CD4-positive, alpha-beta T cell (primary cell): ENCODE measurements at places on chromosomes 6 and 20.

DNA sequence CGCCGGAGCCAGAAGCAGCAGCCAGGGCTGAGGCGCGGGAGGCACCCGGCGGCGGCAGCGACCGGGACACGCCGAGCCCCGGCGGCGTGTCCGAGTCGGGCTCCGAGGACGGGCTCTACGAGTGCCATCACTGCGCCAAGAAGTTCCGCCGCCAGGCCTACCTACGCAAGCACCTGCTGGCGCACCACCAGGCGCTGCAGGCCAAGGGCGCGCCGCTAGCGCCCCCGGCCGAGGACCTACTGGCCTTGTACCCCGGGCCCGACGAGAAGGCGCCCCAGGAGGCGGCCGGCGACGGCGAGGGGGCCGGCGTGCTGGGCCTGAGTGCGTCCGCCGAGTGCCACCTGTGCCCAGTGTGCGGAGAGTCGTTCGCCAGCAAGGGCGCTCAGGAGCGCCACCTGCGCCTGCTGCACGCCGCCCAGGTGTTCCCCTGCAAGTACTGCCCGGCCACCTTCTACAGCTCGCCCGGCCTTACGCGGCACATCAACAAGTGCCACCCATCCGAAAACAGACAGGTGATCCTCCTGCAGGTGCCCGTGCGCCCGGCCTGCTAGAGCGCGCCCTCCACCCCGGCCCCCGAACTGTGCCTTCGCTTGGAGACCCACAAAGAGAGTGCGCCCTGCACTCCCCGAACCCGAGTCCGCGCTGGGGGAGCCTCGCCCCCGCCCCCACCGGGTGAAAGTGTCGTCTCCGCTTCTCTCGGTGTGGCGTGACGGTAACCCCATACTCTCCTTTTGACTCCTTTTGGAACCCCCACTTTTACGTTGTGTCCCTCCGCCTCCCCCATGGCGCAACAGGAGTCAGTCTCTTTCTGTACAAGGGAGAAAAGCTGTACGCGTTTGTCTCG is 1.6 kb downstream of the INSM1 start:
- DNase-seq: no peak

DNA sequence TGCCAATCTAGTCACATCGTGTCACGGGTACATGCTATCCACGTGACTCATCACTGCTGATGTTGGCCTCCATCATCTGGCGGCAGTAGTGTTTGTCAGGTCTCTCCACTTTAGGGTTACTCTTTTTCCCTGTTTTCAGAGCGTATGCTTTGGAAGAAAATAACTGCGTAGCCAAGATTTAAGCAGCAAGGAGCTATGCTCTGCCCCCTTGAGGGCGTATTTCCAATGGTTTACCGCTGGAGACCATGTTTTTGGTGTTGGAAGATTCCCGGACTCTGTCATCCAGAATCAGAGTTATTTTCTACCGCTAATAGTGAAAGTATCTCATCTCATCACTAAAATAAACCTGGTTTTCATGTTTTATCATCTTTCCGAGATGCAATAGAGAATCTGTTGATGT is 306.5 kb downstream of the C6orf118 start:
- no peak for DNase-seq

DNA sequence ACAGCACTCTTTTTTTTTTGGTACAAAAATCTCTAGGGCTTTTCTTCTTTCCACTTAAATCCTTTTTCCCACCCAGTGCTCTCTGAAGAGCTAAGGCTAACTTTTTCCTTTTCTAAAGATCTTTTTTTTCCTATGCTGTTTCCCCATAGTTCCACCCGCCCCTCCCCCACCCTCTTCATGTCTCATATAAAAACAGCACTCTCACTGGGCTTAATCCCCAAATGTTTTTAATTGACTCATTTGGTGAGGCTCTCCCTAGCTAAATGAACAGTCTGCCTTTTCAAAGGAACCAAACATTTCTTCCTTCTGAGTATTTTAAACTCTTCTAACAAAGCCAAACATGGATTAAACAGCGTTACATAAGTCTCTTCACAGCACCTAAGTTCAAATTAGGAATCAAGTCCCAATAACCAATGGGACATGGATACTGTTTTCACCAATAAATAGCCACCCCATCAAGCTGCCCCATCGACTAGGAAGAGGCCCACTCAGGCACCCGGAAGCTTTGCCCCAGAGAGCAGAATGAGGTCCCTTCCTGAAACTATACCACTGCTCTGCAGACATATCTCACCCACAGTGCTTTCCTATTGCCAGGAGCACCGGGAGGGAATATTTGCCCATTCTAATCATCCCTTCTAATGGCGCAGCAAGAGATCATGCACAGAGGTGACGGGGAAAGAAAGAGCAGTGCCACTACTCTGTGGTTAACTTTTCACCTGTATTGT is 63.7 kb downstream of the ATXN1 start:
- DNase-seq: no peak

GRCh38 chr6:74318738-74319137 is 622.7 kb downstream of the CD109 start:
- DNase-seq: no peak

- DNase-seq: no peak
Measured at GRCh38 chr6:168886964-168887363, 366.7 kb downstream of the THBS2 start.

DNA sequence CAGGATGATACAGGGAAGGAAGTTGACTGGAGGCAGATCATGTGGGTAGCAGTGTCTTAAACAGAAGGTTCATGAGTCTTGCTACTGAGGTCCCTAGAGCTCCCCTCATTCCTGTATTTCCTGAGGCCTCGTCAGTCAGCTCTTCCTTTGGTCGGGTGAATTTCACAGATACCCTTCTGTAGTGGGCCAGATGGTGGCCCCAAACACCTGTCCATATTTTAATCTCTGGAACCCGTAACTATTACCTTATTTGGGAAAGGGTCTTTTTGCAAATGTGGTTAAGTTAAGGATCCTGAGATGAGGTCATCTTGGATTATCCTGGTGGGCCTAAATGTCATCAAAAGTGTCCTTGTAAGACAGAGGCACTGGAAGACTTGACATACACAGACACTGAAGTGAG is 9.6 kb downstream of the KCNS1 start:
- no peak for DNase-seq

- DNase-seq: no peak
Measured at GRCh38 chr20:50659975-50660670, 31.2 kb downstream of the RIPOR3 start.

DNA sequence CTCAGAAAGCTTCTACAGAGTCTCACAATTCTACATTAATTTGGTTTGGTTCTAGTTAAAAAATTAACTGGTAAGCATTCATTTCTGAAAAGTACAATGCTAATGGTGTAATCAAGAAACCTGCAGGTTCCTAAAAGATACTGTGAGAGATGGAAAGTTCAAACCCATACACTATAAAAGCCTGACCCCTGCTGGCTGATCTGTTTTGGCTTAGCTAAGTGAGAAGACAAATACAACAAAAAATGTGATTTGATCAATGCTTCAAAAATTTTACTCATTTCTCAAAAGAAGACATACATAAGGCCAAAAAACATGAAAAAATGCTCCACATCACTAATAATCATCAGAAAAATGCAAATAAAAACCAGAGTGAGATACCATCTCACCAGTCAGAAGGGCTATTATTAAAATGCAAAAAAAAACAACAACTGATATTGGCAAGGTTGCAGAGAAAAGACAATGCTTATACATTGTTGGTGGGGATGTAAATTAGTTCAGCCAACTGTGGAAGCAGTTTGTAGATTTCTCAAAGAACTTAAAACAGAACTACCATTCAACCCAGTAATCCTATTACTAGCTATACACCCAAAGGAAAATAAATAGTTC is 102.8 kb downstream of the MOXD1 start:
- DNase-seq: peak; percentile 8

DNA sequence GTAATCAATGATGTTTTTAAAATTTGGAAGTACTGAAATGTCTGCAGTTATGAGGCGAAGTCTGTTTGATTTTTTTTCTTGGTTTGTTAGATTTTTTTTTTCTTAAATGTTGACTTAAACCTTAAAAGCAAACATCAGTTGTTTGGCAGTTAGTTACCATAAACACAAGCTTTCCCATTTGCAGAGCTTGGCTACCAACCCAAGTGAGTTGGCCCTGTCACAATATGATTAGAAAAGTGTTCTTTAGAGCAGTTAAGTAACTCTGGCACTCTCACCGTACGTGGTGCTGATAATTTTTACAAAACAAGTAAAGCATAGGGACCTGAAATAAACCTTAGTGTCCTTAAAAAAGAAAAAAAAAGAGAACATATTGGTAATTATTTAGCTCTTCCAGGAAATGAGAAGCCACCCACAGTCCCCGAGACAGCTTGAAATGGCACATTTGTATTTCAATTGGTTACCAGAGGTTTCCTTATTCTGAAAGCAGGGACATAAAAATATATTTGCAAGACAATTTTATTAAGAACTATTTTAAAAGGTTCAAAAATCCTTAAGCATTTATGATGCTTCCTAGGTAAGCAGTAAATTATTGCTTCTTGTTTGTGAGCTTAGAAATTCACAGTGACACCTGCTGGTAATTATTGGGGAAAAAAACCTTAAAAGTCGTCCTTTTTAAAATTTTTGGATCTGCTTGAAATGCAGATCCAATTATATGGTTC is 3.9 kb downstream of the HEY2 start:
- DNase-seq: no peak

- DNase-seq: no peak
Measured at GRCh38 chr6:93523365-93523764, 104.0 kb upstream of the EPHA7 start.

DNA sequence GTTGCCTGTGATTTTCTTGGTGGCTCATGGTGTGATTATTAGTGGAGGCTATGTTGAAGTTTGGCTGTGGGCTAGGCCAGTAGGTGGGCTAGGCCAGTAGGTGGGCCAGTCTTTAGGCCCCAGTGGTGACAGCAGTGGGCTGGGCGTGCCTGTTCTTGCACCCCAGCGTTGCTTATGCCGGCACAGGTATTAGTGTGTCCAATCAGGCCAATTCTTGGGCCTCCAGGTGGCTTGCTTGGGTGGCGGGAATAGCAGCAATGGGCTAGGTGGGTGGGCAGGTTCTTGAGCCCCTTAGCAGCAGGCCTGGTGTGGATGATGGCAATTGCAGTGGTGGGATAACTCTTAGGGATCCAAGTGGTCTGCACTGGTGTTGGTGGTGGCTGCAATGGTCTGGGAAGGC is 22.9 kb downstream of the GJA10 start:
- no peak for DNase-seq

GRCh38 chr6:44386929-44387345 is 569 bp upstream of the CDC5L start:
- DNase-seq: no peak

- DNase-seq: no peak
Measured at GRCh38 chr6:157464653-157465535, 83.9 kb downstream of the ZDHHC14 start.

- no peak for DNase-seq
Measured at GRCh38 chr6:13813026-13813425, 1.3 kb downstream of the MCUR1 start.

DNA sequence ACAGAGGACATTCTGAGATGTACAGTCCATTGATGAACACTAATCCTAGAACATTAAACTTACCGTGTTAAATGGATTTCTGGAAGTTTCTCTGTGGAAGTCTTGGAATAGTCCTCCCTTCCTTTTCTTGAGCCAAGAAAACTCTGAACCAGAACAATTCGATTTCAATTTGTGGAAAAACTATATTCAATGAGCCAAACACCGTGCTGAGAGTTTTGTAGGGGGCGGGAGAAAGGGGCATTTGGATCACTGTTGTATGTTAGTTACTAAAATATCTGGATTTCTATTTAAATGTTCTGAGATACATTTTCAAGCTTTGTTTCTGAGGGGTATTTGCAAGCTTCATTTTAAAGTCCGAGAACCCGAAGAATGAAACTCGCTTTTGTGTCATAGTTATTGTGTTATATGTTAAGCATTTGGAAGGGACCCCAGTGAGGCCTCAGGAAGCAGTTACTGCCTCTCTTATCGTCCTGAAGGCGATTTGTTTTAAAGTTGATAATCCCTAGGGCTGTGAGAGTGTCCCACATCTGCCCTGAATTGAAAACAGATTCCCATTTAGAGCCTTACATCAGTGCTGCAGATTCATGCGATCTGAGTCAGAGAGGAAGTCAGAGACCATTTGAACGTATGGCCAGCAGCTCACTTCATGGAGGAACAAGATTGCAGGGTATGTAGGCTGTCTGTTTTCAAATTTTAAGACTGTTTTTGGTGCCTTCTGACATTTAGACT is 70.8 kb upstream of the SASH1 start:
- no peak for DNase-seq

DNA sequence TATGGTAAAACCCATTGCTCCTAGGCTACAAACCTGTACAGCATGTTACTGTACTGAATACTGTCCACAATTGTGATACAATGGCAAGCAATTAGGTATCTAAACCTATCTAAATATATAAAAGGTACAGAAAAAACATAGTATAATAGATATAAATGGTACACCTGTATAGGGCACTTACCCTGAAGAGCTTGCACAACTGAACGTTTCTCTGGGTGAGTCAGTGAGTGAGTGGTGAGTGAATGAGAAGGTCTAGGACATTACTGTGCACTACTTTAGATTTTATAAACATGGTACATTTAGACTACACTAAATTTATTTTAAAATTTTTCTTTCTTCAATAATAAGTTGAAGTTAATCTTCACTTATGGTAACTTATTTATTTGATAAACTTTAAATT is 119.9 kb upstream of the CEP85L start:
- no peak for DNase-seq

- no peak for DNase-seq
Measured at GRCh38 chr6:166721576-166721975, 94.5 kb upstream of the RPS6KA2 start.

- no peak for DNase-seq
Measured at GRCh38 chr6:123417535-123417934, 219.2 kb downstream of the TRDN start.
